ENCODE measurements at places on chromosomes 13 and 19.

- no peak for DNase-seq
Measured at GRCh38 chr19:37914908-37915307, 7.9 kb downstream of the SIPA1L3 start.

DNA sequence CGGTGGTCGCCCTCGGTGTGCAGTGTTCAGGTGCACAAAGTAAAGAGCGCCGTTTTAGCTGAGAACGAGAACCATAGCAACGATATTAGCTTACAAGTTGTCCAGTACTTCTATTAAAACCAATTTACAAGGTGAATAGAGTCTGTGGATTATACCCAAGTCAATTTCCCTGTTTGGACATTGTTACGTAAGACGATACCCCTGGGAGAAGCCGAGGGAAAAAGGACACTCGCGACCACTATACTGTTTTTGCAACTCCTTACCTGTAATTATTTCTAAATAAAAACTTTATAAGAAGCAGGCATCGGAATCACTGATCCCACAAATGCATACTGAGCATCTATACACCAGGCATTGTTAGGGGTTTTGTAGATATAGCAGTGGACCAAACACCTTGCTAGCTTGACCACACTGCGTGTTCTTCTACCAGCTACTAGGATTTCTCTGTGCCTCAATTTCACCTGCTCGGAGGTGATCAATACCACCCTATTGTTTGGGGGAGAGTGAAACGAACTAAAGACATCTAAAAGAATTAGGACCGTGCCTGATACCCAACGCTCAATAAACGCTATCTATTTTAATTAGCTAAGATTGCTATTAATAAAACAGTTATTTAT is 488 bp upstream of the EEF2 start:
- DNase-seq, result no peak

DNA sequence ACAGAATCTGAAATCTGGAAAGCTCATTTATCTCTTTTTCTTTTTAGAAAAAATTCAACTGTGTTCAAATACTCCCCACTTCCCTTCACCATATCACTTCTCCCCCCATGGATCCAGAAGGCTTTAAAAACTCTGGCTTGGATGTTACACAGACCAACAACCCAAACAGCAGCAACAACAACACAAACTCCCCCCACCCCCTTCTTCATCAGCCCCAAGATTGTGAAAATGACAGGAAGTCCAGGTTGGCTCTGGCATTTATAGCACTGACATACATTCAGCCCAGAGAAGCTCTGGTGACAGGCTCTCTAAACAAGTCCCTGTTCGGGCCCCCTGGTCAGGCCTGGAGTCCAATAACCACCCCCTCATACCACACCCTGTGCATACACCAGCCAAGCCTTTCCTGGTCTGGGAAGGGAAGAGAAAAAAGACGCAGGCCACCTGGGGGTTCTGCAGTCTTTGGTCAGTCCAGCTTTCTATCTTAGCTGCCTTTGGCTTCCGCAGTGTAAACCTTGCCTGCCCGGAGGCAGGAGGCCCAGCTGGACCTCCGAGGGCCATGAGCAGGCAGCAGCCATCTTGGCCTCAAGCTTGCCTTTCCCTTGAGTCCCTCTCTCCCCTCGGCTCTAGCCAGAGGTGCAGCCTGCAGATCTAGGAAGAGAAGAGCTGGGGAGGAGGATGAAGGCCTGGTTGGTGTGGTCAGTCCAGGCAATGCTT is 6.8 kb downstream of the CDX2 start:
- DNase-seq, result no peak

- no peak for DNase-seq
Measured at GRCh38 chr19:29194658-29195057, 18.3 kb downstream of the UQCRFS1 start.

GRCh38 chr19:17778968-17779929 is 15.7 kb upstream of the B3GNT3 start:
- no peak for DNase-seq

DNA sequence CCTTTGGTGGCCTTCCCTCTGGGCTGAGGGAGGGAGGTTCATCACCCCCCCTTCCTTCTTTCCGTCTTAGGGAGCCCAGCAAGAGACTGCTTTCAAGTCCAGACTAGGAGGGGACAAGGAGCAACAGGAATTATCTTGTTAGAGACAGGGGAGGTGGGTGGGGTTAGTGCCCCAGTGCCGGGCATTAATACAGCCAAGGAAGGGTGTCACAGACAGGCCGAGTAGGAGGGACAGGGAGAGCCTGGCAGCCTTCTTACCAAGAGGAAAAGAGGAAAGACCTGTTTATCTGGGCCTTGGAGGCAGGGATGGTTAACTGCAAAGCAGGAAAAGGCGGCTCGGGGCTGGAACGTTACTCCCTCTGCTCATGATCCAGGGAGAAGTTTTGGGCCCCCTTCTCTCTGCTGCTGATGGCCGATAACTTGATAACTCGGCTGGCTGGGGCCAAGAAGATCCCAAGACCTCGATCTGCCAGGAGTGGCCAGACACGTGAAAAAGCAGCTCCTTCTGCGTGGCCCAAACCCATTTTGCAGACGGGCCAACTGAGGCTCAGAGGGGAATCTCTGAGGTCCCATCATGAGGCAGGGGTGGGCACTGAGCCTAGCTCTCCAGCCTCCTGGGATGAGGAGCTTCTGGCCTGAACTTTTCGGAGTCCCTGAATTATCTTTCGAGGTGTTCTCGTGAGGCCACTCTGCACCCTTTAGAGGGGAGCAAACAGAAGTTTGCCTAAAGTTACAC is 79.3 kb downstream of the PTPRS start:
- DNase-seq, result no peak

DNA sequence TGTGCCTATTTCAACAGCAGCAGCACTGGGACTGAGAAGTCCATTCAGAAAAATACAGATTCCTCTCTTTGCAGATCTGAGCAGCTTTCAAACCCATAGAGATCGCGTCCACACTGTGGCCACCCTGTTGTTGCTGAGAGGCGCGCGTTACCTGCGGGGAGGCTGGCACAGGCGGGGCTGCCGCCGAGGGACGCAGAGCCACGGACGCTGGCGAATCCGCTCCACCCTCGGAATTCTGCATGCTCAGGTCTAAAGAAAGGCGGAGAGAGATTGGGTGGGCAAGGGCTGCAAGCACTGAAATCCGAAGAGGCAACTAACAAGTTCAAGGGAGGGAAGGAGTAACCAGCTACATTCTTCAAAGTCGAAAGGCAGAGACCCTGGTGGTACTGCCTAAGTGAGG is 63.0 kb downstream of the RFX2 start:
- no peak for DNase-seq

DNA sequence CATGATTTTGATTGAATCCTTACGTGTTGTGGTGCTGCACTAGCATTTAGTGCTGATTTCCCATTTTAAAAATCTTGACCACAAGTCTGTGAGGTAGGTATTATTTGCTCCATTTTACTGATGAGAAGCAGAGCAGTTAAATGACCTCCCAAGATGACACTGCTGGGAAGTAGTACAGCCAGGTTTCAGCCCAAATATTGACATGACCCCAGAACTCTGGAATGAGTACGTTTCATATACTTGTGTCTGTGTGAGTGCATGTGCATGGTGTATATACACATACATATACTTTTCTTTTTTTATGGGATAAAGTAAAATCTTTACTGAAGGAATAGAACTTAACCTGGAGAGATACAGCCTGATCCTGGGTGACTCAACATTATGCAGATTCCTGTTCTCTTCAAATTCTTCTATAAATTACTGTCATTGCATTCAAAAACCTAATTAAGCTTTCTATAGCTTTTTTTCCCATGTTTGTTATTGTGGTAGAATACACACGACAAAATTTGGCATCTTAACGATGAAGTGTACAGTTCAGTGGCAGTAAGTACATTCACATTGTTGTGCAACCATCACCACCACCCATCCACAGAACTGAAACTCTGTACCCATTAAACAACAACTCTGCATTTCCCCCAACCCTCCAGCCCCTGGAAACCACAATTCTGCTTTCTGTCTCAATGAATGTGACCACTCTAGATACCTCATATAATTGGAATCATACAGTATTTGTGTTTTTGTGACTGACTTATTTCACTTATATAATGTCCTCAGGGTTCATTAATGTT is 311.9 kb downstream of the MTUS2 start:
- no peak for DNase-seq

Data from cortex of kidney (tissue), 1 donor.